Activated CD4-positive, alpha-beta T cell treated with anti-CD3 and anti-CD28 coated beads, Interleukin-2, amount 50 U/mL, for 4 hours (primary cell): ENCODE measurements at places on chromosomes 3 and 15.

DNA sequence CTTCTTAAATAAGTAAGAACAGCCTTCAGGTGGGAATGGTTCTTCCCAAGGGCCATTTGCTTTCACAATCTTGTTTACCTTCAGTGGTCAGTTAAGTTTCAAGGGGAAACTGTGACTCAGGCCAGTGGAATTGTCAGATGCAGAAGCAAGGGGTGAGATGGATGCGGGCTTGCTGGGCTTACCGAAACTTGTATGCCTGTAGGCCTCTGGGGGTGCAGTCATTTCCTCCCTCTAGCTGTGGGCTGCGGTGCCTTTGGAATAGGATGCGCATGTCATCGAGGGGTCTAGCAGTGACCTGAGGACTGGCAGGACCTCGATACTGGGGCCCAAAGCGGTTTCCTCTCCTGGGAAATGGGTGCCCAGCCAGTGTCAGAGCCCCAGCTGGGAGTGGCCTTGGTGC is 121.6 kb downstream of the EEFSEC start:
- DNase-seq = no peak

GRCh38 chr3:197171481-197172067 is 126.8 kb downstream of the DLG1 start:
- no peak for DNase-seq

DNA sequence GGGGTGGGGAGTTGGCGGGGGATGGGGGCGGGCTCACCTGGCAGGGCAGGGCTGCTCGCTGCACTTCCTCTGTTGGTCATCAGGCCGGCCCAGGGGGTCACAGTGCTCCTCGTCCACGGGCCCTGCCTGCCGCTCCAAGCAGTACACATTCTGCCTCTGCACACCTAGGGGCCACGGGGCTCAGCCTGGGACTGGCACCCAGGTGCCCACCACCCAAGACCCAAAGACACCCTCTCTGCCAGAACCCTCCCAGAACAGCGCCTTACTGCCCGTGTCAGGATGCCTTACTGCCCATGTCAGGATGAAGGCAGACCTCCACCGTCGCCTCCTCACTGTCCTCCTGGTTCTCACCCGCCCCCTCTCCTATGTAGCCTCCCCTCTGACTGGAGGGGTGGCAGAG is 43.2 kb downstream of the ADAMTS7 start:
- DNase-seq = no peak

- no peak for DNase-seq
Observed at GRCh38 chr15:68667800-68668625, 89.2 kb downstream of the CORO2B start.

DNA sequence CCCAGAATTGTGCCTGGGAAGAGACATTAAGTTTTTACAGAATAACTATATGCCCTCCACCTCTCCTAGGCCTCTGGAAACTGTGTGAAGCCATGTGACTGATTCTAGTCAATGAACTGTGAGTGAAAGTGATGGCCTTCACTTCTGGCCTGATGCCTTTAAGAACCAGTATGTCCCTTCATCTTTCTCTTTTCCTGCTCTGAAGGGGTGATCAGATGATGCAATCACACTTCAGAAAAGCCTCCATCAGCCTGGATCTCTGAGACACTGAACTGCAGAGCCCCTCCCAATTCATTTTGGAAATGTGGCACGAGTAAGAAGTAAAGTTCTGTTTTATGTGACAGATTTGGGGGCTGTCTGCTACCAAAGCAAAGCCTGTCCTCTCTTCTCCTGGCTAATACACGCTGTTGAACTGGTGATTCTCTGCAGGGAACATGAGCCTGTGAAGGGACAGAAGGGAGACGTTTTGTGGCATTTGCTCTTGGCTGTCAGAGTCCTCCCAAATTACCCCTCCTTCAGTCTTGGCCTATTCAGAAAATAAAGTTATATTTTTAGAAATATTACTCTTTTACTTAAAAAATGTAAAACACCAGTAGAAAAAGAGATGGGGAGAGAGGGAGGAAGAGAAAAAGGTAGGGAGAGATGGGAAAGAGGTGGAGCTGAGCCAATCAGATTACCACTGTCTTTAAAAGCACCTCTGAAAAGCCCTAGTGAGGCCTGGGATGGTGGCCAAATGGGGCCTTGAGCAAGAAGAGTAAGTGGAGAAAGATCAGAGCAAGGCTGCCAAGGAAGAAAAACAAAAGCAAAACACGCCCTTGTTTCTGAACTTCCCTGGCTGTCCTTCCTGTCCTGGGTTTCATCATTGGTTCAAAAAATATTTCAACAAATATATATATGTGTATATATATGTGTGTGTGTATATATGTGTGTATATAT is 40.9 kb upstream of the RYK start:
- DNase-seq = no peak

DNA sequence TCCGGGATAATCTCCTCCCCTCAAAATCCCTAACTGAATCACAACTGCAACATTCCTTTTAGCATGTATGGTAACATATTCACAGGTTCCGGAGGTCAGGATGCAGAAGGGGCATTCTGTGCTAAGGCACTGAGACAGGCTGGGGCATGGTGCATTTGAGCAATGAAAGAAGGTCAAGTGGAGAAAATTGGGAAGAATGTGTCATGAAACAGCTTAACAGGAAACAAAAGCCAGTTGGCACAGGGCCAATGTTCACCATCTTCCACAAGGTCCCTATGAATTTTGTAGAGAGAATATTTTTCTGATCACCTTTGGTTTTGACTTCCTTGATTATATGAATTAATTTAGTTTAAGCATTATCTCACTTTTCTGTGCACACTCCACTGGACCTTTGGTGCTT is 587.7 kb upstream of the NR2F2 start:
- no peak for DNase-seq
